ENCODE measurements at places on chromosomes 16 and 17. TPM values are rescaled to one million over a fixed set of nuclear protein-coding genes. Genes with fewer than 3 reads are reported as not detected.
A peak's percentile ranks its signal among the peaks of the same experiment; 100 is the strongest.

DNA sequence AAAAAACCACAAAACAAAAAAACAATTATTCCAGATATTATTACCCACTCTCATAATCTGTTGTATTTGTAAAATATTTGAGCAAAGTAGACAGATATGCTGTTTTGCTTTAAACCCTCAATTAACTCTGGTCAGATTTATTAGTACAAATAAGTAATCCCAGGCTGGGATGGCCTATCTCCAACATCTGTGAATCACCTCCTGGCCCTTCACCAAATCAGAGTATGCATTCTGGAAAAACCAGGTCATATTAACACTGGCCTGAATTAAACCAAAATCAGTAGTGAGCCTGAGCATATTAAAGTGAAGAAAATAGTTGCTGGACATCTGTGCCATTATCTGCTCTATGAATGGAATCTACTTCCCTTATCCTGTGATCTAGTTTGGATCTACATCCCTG is 41.0 kb downstream of the STAT3 start:
- DNase-seq, result no peak

DNA sequence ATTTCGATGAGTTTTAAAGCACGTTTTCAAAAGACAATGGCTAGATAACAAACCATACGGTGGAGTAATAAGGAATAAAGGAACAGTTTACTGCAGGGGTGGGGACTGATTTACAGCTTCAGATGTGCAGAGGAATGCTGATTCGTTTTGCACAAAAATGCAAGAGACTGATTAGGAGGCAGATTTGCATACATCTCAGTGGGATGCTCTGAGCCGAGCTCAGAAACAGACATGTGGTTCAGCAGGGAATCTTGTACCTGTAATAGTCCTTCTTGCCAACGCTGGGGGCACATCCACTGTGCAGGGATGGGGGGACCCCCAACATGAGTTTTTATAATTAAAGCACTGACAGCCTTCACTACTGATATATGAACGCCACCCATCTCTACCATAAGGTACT is 308.0 kb downstream of the GRIN2A start:
- DNase-seq, result no peak

GRCh38 chr17:81687770-81688541 is 4.1 kb downstream of the HGS start:
- no peak for DNase-seq

- no peak for DNase-seq
Observed at GRCh38 chr16:74793571-74793970, 19.0 kb upstream of the FA2H start.

GRCh38 chr16:85446951-85447692 is 166.0 kb upstream of the GSE1 start:
- peak; percentile 67 for DNase-seq

- DNase-seq, result no peak
Observed at GRCh38 chr17:81422776-81423697, 27.8 kb downstream of the BAHCC1 start.

The ABCC11 gene
- not detected for polyA plus RNA-seq

The TMIGD1 gene
- polyA plus RNA-seq, result not detected

The TEKT5 gene
- polyA plus RNA-seq, result 0.35 TPM

The AATF gene
- polyA plus RNA-seq, result 90.1 TPM

The DUS2 gene
- polyA plus RNA-seq, result 39.5 TPM

The RHBDF2 gene
- 54.8 TPM for polyA plus RNA-seq

The PRSS27 gene
- polyA plus RNA-seq, result not detected

The SLC5A2 gene
- polyA plus RNA-seq, result 0.15 TPM

Measured in naive B cell (primary cell).